Stromal cell of bone marrow (primary cell): ENCODE measurements at places on chromosomes 6 and 20.

GRCh38 chr20:9093218-9093957 is 24.5 kb downstream of the PLCB4 start:
- DNase-seq: no peak

GRCh38 chr6:164345327-164345726 is 930.8 kb downstream of the QKI start:
- DNase-seq: no peak

GRCh38 chr20:23639490-23639958 is 1.8 kb upstream of the CST3 start:
- DNase-seq: no peak

DNA sequence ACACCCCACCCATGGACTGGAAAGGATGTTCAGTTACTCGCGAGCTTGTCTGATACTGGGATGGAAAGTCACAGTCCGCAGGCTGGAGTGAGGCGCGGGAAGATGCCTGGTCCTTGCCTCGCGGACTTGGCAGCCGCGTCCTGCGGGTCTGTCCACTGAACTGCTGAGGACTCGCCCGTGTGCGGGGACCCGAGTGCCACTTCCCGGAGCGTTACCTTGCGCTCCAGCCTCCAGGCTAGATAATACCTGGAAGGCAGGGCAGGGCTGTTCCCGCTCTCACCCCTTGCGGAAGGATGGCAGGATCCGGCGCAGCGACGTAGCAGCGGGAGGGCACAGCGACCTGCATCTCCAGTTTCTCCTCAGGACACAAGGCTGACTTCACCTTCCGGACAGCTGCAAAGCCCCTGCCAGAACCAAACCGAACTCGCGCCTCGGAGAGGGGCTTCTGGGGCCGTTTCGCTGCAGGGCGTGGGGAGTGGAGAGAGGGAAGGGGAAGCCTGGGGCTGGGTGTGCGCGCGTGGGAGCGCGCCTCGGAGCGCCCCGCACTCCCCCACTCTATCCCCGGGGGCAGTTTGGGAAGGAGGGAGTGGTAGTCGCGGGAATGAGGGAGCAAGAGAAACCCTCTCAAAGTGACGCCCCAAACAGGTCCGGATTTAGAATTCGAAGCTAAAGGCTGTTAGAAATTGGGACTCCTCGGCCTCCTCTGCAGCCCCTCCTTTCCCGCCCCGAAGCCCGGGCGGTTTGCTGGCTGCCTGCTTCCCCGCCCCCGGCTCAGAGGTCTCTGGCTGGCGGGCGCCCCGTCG is at the start of gene KCNQ5:
Gene KCNQ5 (plus strand): TSS at position 774 of the 803 bp plus-strand sequence.
- no peak for DNase-seq

DNA sequence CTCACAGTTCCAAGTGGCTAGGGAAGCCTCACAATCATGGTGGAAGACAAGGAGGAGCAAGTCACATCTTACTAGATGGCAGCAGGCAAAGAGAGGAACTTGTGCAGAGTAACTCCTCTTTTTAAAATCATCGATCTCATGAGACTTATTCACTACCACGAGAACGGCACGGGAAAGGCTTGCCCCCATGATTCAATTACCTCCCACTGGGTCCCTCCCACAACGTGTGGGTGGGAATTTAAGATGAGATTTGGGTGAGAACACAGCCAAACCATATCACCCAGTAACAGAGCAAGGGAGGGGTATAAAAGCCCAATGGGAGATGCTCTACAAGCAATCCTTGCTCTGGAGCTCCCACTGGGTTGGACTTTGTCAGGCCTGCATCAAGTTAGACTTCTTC is 80.4 kb downstream of the JPH2 start:
- DNase-seq: no peak

- no peak for DNase-seq
These were observed 27.6 kb upstream of the RPN2 start for GRCh38 chr20:37151529-37151928.

GRCh38 chr6:1491591-1492319 is 102.4 kb downstream of the FOXF2 start:
- DNase-seq: no peak

DNA sequence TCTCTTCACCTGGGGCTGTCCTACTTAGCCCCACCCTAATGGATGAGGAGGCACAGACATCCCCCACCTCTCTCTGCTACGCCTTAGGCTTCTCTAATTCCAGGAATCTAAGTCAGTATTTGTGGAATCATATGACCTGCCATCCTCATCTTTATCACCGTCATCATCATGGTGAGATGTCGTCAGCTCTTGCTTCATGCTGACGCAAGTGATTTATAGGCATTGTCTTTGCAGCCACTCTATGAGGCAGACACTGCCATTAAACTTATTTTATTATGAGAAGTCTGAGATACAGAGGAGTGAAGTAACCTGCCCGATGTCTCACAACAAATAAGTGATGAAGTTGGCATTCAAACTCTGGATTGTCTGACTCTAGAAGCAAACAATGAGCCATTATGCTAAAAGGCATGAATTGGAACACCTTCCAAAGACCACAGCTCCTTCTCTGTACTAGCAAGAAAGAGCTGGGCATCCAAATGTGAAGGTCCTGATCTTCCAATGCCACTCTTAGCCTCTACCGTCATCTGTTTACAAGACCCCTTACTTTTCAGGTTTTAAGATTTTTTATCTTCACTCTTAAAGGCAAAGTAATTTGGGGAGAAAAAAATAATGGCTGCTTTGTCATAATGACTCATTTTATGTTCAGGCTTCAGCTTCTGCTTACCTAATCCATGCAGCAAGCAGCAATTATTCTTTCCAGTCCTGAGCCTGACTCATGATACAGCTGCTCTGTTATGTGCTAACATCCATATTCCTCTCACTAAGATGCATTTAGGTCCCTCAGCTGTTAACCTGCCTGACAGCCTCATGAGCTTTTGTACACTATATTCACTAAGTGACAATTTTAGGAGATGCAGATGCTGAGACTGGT is 113.7 kb upstream of the BCLAF1 start:
- peak; percentile 88 for DNase-seq

DNA sequence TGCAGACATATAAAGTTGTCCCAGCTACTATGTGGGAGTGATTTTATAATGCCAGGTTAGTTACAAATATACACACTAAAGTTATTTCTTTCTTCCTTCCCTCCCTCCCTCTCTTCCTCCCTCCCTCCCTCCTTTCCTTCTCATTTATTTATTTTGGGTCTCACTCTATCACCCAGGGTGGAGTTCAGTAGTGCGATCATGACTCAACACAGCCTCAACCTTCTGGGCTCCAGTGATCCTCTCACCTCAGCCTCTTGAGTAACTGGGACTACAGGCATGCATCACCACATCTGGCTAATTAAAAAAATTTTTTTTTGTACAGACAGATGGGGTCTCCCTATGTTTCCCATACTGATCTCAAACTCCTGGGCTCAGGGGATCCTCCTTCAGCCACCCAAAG is 59.2 kb downstream of the PHF20 start:
- DNase-seq: peak; percentile 60

- DNase-seq: no peak
These were observed 405.4 kb downstream of the PREX1 start for GRCh38 chr20:48422242-48422960.

DNA sequence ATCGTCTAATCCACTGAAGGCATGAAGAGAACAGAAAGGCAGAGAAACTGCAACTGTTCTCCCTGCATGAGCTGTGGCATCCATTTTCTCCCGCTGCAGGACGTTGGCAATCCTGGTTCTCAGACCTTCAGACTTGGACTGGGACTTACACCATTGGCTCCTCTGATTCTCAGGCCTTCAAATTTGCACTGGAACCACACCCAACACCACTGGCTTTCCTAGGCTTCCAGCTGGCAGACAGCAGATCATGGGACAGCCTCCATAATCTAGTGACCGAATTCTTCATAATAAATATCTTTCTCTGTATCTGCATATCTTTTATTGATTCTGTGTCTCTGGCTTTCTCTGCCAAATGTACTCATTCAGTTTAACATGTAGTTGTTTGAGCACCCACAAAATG is 14.1 kb upstream of the ARG1 start:
- DNase-seq: no peak

DNA sequence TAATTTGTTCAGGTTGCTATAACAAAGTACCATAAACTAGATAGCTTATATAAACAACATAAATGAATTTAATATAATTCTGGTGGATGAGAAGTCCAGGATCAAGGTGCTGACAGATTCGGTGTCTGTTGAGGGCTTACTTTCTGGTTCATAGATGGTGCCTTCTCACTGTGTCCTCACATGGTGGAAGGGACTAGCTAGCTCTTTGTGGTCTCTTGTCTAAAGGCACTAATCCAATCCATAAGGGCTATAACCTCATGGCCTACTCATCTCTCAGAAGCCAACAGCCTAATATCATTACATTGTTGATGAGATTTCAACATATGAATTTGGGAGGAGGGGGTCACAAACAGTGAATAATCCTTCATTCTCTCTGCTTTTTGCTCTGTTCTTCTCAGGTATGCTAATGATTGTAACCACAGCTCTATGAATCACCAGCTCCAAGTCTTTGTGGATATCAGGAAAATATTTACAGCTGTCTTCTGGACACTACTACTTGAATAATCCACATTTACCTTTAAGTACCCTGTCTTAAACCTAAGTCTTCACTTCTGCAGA is 122.3 kb downstream of the NKAIN2 start:
- DNase-seq: no peak

- no peak for DNase-seq
These were observed 507.3 kb upstream of the CITED2 start for GRCh38 chr6:139881728-139882211.

DNA sequence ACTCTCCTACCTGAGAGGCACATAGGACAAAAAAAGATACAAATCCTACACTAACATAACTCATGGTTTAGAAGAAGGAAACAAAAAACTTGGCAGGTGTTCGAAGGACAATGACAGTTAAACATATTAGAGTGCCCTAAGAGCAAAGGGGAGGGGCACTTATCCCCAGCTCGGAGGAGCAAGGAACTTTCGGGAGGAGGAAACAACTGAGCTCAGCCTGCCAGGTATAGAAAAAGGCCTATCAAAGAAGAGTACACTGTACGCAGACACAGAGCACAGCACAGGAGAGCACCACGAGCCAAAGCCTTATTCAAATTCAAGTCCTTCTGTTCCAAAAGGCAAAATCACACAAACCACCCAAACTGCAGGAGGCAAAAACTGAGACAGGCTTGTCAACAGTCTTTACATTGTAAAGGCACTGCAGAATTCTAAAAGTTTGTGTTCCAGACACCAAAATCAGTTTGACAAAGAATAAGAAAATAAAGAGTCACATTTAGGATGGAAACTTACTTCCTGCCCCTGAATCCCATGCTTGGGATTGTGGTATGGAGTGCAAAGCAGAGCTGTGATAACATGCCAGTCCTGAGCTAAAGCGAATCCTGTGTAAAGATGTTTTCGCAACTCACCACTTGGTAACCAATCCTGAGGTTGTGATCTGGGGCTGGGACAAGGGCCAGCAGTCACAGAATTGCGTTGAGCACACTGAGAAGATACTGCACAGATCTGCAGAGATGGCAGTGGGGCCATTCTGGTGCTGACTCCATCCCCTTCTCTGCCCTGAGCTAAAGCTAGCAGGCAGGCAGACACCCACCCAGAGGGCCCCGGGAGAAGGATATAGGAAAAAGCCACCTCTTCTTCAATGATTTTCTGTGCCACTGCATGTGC is 108.6 kb downstream of the CHD6 start:
- DNase-seq: peak; percentile 59
